ENCODE measurements at places on chromosomes 13 and 19.

DNA sequence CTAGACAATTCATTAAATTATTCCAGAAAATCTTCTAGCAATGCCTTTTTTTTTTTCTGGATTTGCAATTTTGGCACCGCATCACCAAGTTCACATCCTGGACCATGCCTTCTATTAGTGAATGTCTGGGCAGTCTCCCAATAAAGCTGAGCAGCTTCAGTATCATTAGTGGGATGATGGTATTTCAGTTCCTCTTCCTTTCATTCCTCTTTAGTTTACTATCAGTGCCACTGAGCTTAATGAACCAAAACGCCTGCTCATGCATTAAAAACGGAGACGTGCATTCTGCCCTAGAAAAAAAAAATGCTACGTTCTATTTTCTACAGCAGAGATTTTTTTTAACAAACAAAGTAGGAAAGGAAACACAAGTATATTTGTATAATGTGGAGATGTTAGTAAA, 343.0 kb downstream of the PCDH9 start:
- DNase-seq, result no peak

GRCh38 chr19:45790942-45791341, 1.7 kb downstream of the DMWD start:
- DNase-seq, result no peak

DNA sequence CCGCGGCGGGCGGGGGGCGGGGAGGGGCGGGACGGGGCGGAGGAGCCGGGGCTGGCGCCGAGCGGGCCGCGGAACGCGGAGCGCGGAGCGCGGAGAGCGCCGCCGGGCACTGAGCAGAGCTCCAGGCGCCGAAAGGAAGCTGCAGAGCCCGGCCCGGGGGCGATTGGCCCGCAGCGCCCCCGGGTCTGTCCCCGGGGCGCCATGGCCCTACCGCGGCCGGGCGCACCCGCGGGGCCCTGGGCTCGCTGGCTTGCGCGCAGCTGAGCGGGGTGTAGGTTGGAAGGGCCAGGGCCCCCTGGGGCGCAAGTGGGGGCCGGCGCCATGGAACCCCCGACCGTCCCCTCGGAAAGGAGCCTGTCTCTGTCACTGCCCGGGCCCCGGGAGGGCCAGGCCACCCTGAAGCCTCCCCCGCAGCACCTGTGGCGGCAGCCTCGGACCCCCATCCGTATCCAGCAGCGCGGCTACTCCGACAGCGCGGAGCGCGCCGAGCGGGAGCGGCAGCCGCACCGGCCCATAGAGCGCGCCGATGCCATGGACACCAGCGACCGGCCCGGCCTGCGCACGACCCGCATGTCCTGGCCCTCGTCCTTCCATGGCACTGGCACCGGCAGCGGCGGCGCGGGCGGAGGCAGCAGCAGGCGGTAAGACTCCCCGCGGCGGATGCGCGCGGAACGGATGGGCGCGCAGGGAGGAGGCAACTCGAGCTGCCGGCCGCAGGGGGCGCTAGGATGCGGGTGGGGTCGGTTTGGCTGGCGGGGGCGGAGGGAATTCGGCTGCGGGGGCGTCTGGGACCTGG, at the start of gene PDE4A:
Gene PDE4A, plus strand, starts transcription at position 95 of the 796 bp plus-strand sequence. Its CDS starts 227 bp downstream, at position 322.
- no peak for DNase-seq

DNA sequence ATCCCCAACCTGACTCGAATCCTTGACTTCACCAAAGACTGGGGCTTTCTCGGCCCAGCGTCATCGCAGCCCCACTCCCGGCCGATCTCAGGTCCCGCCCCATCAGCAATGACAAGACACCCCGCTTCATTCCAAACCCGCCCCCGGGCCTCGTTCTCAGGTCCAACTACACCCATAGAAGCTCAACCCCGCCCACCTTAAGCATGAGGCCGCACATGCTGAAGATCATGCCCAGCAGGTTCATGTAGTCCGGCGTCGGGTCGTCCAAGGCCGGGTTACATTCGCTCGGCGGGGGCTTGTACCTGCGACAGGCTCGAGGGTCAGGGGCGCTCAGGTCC, 2.3 kb downstream of the WDR83 start:
- DNase-seq, result peak; percentile 53

DNA sequence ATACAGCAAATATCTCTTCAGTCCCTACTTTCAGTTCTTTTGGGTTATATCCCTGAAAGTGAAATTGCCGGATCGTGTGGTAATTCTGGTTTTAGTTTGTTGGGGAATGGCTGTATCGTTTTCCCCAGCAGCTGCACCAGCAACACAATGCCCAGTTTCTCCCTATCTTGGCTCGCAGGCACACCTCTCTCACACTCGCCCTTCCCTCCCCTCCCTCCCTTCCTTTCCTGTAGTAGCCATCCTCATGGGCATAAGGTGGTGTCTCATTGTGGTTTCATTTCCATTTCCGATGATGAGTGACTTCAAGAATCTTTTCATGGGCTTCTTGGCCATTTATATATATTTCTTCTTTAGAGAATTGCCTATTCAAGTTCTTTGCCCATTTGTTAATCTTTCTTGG, 8.6 kb upstream of the GPR18 start:
- no peak for DNase-seq

GRCh38 chr19:50377517-50377916, 1.3 kb downstream of the NR1H2 start:
- no peak for DNase-seq

- no peak for DNase-seq
These were observed 176.1 kb downstream of the TM9SF2 start for GRCh38 chr13:99677116-99677951.

- no peak for DNase-seq
These were observed 24.7 kb downstream of the PNPLA6 start for GRCh38 chr19:7560255-7560654.

- DNase-seq, result no peak
These were observed 4.6 kb upstream of the SLC44A2 start for GRCh38 chr19:10620786-10621185.

DNA sequence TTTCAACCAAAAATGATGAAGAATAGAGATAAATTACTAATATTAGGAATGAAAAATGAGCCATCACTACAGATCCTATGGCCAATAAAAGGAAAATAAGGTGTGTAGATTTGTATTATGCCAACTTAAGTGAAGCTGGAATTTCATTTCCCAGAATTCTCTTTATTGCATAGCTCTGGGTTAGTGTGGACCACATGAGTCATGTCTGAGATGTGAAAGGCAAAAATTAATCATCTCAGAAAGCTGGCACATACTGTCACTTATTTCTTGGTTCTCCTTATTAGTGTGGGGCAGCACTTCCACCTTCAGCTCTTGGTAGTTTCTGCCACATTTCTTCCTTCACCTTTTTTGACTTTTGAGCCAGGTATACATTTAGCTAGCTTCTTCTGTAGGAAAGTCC, 82.6 kb downstream of the KATNAL1 start:
- no peak for DNase-seq

DNA sequence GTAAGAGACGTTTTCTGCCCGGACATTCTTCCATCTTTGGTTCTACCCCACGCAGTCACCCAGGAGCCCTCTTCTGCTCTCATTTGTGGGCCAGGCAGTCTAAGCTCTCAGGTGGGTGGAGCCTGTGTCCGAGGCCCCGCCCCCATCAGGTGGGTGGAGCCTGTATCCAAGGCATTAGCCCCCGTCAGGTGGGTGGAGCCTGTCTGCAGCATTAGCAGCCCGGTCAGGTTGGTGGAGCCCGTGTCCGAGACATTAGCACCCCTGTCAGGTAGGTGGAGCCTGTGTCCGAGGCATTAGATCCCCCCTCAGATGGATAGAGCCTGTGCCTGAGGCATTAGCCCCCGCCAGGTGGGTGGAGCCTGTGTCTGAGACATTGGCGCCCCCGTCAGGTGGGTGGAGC, 45.5 kb upstream of the C13orf46 start:
- peak; percentile 73 for DNase-seq

- no peak for DNase-seq
These were observed 12.1 kb upstream of the IL4I1 start for GRCh38 chr19:49908480-49909420.

GRCh38 chr19:44951179-44952159, 3.7 kb upstream of the CLPTM1 start:
- DNase-seq, result peak; percentile 89

GRCh38 chr19:10142701-10143375, 23.1 kb upstream of the EIF3G start:
- no peak for DNase-seq

- no peak for DNase-seq
These were observed 18.2 kb downstream of the LRRC4B start for GRCh38 chr19:50549927-50550593.

DNA sequence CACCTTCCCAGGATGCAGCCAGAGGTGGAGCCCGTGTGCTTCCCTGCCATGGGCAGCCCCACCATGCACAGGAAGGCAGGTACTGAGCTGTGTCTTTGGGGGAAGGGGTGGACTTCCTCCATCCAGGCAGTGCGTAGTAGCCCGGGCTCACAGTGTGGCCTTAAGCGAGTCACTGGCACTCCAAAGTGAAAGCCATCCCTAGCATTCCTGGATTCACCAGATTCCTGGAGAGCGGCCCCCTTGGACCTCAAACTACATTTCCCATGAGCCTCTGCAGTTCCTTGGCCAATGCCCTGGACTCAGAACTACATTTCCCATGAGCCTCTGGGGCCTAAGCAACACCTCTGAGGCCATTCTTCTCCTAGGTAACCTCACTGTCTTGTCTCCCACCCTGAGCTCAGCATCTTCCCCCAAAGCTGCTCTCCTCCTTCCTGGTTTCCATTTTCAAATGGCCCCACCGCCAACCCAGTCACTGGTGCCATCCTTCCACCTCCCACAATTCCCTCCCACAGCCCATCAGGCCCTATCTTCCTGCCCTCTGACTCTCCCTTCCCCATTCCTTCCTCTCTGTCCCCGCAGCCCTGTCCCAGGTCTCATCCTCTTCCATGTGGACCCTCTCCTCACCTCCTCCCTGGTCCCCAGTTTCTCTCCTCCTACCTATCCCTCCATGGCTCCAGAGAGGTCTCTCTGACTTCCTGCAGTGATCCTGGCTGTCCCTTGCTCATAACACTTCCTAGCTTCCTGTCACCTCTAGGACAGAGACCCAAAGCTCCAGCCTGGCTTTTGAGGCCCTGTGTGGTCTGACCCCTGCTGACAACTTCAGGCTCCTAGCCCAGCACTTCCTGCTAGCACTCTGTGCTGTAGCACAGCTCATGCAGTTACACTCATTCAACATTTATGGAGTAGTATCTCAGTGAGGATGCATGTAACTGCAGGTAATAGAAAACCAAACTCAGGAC, at the start of gene C19orf81:
Gene C19orf81, plus strand, starts transcription at position 13 of the 959 bp plus-strand sequence. Its CDS starts 0 bp downstream, at position 13.
- peak; percentile 87 for DNase-seq

- DNase-seq, result no peak
These were observed 36.7 kb downstream of the DCLK1 start for GRCh38 chr13:36094478-36094877.

DNA sequence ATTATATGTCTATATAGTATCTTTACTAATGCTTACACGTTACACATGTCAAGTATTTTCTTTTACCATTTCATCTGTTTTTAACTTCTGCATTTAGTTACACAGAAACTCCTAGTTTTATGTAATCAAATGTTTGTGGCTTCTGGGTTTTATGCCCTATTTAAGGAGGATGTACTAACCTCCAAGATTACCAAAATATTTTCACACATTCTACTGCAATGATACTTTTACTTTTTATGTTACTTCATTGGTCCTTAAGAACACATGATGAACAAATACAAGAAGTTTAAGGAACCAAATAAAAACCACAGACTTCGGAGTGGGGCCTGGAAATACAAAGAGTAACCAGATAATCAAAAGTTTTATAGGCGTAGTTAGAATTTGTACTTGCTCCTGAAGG, 37.2 kb downstream of the ZC3H13 start:
- DNase-seq, result no peak

DNA sequence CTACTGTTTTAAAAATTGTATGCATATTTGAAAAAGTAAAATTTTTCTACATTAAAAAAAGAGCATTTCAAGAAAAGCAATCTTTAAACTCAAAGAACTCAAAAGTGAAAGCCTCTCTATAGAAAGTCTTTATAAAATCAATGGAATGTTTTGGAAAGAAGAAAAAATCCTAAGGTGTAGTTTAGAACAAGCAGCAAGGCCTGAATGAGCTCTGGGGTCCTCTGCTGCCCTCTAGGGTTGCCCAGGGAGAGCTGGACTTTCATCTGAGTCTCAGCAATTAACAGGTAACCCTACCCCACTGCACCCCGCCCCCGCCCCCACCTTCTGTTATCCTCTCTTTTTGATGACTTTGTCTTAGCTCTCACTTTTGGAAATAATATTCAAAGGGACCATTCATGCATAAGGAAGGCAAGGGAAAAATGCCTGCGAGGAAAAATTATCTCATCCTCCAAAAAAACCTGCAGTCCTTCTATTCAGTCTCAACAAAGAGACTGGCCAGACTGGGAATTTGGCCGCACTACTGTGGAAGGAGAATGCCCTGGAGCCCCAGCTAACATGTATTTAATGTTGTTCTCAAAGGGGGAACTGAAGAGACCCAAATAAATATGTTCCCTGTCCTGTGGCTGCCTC, 24.1 kb downstream of the SLC25A30 start:
- DNase-seq, result peak; percentile 47

GRCh38 chr19:7788178-7788932, 25.3 kb downstream of the CLEC4M start:
- peak; percentile 84 for DNase-seq

GRCh38 chr13:72168126-72168855, 301.3 kb upstream of the DACH1 start:
- DNase-seq, result no peak

GRCh38 chr13:71054358-71054757, 812.6 kb downstream of the DACH1 start:
- DNase-seq, result no peak

- DNase-seq, result no peak
These were observed 69.9 kb downstream of the SLITRK6 start for GRCh38 chr13:85729296-85729695.

- no peak for DNase-seq
These were observed 2.8 kb downstream of the PALM3 start for GRCh38 chr19:14059093-14059480.

DNA sequence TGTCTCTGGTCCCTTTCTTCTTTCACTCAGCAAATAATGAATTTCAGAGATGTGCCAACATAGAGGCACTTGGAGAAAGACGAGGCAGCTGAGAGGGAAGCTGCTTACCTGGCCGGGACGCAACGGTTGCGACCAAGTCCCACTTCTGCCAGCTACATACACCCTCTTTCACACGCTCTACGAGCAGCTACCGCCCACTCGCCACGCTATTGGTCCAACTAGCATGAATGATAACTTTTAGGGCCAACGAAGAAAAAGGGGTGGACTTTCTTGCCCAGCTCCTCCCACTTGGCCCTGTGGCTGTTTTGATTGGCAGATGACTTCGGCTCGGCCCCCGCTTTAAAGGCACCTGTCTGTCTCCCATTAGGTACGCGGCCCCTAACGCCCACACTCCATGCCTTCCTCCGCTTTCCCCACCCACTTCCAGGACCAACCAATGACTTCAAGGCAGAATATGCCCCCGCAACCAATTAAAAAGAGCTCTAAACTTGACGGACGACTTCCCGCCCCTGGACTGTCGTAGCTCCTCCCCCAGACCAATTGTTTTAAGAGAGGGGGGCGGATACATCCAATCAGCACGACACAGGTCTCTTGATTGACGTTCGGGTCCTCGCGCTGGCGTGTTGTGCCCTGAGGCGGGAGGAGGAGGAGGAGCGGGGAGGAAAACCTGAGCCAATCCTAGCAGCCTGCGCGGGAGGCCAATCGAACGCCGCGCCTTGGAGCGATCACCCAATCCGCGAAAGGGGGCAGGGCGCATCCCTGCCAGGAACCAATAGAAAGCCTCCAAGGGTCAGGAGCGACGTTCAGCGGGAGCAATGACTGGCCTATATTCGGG, 481 bp upstream of the CNOT3 start:
- peak; percentile 100 for DNase-seq
